ENCODE measurements at places on chromosomes 16 and 17.

DNA sequence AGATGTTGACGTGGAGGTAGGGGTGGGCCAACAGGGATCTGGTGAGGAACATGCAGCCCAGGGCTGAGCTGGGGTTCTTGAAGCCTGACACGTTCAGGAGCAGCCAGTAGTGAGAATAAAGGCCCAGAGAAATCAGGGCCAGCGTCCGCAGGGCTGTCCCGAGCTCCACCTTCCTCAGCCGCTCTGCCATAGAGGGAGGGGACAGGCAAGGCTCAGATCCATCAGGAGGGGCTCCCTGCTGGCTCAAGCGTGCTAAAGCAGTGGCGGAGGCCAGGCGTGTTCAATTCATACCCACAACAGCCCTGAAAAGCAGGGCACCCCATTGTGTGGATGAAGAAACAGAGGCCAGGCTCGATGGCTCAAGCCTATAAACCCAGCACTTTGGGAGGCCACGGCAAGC, 8.3 kb upstream of the FDXR start:
- DNase-seq, result no peak

- DNase-seq, result no peak
Measured at GRCh38 chr16:70644763-70645597, 1.4 kb upstream of the IL34 start.

- DNase-seq, result no peak
Measured at GRCh38 chr16:59783191-59783590, 1049.1 kb upstream of the GOT2 start.

DNA sequence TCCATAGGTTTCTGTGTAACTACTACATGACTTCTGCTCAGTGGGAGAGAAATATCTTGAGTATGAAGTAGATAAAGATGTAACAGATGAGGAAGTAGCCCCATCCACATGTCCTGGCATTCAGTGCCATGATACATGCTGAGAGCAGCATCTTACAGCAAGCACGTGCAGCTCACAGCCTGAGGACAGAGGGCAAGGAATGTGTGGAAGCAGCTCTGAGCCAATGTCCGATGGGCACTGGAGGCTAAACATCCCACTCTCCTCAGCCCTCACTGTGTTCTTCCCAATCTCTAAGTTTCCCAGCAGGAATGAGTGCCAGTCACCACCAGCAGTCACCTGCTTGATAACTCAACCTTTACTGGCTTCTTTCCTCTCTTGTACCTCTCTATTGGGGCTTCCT, 40.4 kb downstream of the CFDP1 start:
- DNase-seq, result no peak

DNA sequence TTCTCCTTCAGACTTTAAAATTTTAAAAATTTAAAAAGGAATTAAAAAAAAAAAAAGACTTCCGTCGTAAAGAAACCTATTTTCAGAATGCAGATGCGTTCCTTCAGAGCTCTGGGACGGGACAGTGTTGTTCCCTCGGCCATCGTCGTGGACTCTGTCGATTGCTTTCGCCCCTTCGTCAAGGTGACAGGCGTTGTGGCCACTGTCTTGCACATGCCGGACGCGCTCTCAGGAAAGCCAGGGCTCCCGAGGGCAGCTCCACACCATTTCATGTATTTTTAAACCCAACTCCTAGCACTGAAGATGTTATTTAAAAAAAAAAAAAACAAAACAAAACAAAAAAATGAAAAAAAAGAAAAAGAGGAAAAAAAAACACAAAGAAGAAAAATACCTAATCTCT, 22.3 kb downstream of the TMC6 start:
- no peak for DNase-seq

DNA sequence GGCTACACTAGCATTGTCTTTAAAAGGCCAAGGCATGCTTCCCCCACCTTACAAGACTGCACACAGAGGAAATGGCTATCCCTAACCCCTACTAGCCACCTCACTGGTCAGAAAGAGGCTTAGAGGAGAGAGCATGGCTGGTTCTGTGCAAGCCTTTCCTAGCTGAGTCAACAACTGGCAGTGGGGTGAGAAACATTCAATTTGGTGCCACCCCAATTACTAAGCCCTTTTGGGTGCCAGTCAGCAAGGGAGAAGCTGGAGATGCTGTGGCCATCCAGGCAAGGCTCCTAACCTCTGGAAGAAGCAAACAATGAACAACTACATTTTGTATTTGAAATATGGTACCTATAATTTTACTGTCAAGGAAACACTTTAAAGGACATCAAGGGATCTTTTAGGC, 4.7 kb upstream of the KAT7 start:
- DNase-seq, result no peak

DNA sequence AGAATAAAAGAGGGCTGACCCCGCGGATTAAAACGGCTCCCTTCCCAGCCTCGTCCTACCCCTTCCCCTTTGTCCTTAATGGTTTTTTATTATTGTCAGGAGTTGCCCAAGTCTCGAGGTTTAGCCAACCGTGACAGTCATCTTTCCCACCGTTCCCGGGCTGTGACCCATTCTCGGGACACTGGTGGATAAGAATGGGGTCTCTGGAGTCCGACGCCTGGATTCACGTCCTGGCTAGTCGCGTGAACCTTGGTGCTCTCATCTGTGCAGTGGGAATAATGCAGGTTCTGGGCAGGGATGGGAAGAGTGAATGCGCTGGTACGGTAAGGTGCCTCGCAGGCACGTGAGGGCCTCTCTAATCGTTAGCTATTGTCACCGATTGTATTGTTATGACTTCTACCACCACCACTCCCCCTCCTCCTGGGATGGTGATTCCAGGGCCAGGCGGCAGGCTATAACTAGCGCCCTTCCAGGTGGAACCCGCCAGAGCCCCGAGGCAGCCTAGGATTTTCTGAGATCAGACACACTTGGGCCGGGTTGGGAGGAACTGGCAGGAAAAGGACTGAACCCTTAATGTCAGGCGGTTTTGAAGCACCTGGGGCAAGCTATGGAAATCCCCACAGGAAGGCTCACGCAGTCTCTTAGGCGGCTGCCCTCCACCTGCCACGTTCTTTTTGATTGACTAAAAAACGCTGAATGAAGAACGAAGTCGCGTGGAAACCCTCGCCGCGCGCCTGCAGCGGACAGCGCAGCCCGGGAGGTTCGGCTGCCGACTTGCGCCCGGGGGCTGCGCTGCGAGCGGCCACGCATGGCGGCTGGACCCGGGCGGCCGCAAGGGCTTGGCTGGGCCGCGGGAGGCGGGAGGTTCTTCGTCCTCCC, 2.7 kb downstream of the HS3ST3B1 start:
- DNase-seq, result no peak

GRCh38 chr16:12458591-12459358, 344.9 kb downstream of the CPPED1 start:
- DNase-seq, result no peak

- no peak for DNase-seq
Measured at GRCh38 chr16:84806890-84807258, 12.9 kb upstream of the CRISPLD2 start.

GRCh38 chr17:8956465-8956902, 9.0 kb downstream of the PIK3R5 start:
- DNase-seq, result no peak

DNA sequence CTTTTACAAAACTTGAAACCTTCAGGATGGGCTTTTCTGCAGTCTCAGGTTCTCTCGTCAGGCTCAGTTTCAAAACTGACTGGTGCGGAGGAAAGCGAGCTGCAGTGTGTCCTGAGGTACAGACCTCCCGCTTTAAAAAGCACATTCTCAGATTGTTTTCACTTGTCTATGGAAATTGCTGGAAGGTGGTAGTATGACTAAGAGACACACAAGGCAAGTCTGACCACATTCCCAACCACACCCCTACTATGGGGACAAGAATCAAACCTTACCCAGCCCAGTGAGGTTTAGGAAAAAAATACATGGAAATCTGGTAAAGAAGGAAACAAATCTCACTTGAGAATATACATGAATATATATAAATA, 18.2 kb downstream of the SRP68 start:
- no peak for DNase-seq

DNA sequence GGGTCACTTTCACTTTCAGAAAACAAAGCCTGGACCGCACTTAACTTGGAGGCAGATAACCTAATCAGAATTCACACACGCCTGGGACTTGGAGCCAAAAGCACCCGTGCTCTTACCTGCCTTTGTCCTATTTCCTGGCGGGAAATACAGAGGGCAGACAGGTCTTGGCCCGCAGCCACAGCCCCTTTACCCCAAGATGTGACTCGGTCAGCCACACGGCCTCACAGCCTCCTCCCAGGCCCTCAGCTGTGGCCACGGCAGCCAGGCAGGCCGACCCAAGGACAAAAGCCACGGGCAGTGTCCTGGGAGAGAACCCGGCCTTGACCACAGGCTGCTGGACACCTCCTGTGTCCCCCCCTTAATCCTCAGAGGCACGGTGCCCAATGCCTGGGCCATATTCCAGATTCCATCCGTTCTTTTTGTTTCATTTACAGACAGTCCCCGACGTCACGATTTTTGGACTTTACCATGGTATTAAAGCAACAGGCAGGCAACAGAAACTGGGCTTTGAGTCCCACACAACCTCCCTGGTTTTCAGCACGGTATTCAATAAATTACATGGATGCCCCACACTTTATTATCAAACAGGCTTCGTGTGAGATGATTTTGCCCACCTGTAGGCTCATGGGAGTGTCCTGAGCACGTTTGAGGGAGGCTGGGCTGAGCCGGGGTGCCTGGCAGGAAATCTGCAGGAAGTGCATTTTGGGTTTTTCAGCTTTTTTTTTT, 30.1 kb upstream of the GAA start:
- DNase-seq, result no peak

DNA sequence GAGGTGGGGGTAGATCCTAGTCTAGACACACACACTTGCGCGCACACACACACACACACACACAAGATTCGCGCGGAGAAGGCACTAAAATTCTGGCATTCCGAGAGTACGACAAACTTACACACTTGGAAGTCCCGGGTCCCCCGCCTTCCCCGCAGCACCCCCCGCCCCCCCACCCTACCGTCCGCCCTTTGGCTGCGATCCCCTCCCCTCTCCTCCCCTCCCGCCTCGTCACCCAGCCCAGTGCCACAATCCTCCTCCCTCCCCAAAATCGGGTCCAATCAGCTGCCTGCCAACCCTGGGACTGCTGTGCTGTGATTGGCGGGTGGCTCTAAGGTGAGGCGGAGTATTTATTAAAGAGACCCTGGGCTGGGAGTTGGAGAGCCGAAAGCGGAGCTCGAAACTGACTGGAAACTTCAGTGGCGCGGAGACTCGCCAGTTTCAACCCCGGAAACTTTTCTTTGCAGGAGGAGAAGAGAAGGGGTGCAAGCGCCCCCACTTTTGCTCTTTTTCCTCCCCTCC, at the start of gene SOX9:
Gene SOX9, plus strand, starts transcription at position 379 of the 522 bp plus-strand sequence. CDS start 372 bp downstream, outside the sequence.
- peak; percentile 87 for DNase-seq

Measured in skeletal muscle cell (primary cell).